ENCODE measurements at places on chromosomes 13 and 19.

GRCh38 chr19:46226438-46226973 lies 3.0 kb upstream of the IGFL1 start:
- H3K27ac ChIP-seq, result no peak overlapping the region
- no peak overlapping the region for H3K4me3 ChIP-seq
- peaks cover 41% of the 10 kb centered on the region for H3K27me3 ChIP-seq
- H3K4me1 ChIP-seq, result peaks cover 8% of the 10 kb centered on the region

- no peaks in the 10 kb centered on the region for H3K4me1 ChIP-seq
- H3K4me3 ChIP-seq, result no peak overlapping the region
- no peak for DNase-seq
- no peak overlapping the region for H3K27ac ChIP-seq
Measured at GRCh38 chr13:96903085-96903484, 91.2 kb downstream of the OXGR1 start.

DNA sequence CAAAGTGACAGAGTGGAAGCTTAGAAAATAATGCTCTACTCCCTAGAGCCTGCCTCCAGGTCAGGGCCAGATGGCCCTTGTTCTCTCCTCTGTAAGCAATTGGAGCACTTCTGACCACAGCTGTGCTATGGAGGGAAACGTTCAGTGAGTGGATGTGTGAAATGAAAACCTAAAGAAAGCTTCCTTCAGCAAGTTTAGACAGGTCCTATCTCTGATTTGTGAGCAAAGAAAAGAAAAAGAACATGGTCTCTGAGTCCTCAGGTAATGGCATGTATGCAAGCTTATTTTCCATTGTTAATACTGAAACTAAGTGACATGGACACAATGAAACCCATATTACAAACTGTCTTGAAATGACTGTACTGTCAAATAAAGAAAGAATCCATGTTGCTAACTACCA lies 1486.8 kb downstream of the EFNB2 start:
- no peaks in the 10 kb centered on the region for H3K36me3 ChIP-seq
- H3K4me1 ChIP-seq, result no peaks in the 10 kb centered on the region
- no peaks in the 10 kb centered on the region for H3K27me3 ChIP-seq
- H3K27ac ChIP-seq, result no peak overlapping the region
- DNase-seq, result no peak
- H3K4me3 ChIP-seq, result no peak overlapping the region

DNA sequence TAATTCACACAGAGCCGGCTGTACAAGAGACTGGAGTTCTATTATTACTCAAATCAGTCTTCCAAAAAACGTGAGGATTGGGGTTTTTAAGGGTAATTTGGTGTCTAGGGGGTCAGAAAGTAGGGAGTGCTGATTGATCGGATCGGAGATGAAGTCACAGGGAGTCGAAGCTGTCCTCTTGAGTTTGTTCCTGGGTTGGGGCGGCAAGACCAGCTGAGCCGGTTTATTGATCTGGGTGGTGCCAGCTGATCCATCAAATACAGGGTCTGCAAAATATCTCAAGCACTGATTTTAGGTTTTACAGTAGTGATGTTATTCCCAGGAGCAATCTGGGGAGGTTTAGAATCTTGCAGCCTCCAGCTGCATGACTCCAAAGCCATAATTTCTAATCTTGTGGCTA lies 262.7 kb downstream of the KCNRG start:
- H3K27me3 ChIP-seq, result peaks cover 15% of the 10 kb centered on the region
- no peak overlapping the region for H3K27ac ChIP-seq
- H3K36me3 ChIP-seq, result no peaks in the 10 kb centered on the region
- no peak overlapping the region for H3K4me3 ChIP-seq
- H3K4me1 ChIP-seq, result no peaks in the 10 kb centered on the region
- DNase-seq, result no peak

DNA sequence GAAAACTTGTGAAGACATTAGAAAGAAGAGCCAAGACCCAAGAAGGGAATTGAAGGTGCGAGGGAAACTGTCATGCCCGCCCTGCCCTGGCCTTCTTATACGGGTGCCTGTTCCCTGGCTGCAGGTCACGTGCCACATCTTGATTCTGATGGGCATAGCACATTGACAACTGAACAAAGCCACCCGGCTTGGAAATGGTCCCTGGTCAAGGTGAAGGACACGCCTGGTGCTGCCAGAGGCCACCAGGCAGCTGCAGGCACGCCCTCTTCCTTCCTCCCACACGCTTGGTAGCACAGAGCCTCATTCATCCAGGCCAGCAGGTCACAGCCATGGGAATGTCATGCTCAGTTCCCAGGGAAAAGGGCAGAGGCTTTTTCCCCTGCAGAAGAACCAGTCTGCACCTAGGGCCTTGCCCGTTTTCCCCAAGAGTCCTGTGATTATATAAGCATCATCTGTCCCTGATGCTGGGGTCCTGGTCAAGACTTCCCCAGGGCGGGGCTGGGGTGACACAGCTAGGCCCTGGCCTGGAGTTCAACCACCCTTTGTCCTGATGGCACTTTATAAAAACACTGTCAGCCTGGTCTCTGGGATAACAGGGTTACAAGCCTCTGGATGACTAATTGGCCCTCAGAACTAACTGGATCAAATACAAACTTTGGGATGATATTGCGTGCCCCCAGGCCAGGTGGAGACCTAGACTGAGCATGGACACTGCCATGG lies 56.0 kb downstream of the CDADC1 start:
- H3K36me3 ChIP-seq, result no peaks in the 10 kb centered on the region
- no peak overlapping the region for H3K27ac ChIP-seq
- no peak for DNase-seq
- no peak overlapping the region for H3K4me3 ChIP-seq

DNA sequence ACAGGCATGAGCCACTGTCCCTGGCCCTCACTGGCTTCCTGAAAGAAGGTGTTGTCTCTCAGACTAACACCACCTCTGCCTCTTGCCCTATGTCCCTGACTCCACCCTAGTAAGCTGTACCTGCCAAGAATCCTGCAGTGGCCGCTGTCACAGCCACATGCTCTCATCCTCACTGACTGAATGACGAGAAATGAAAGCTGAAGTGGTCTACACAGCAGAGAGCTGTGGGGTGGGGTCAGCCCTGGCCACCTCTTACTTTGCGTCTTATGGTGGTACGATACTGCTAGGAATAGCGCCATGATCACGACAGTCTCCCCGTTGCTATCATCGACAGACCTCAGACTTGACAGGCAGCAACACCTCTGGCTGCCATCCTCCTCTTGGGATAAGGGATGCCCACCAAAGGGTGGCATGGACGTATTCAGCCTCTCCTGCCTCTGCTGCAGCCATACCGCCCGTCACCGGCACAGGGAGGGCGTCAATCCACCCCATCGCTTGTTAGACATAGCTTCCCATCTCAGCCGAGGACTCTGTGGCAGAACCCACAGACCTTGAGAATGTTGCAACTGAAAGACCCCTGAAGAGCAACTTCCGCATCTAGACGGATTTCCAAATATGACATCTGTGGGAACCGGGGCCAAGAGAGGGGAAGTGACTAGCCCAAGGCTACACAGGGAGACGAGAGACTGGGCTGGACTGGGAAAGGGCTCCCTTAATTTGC lies 809 bp downstream of the MYO1F start:
- peaks cover 7% of the 10 kb centered on the region for H3K27me3 ChIP-seq
- H3K4me3 ChIP-seq, result peak overlapping the region; percentile 98
- peak; percentile 33 for DNase-seq
- peak overlapping the region; percentile 93 for H3K27ac ChIP-seq

GRCh38 chr13:67017276-67017675 lies 212.9 kb downstream of the PCDH9 start:
- no peaks in the 10 kb centered on the region for H3K4me1 ChIP-seq
- no peaks in the 10 kb centered on the region for H3K27me3 ChIP-seq
- no peaks in the 10 kb centered on the region for H3K36me3 ChIP-seq
- no peak overlapping the region for H3K27ac ChIP-seq
- no peak overlapping the region for H3K4me3 ChIP-seq
- no peak for DNase-seq

DNA sequence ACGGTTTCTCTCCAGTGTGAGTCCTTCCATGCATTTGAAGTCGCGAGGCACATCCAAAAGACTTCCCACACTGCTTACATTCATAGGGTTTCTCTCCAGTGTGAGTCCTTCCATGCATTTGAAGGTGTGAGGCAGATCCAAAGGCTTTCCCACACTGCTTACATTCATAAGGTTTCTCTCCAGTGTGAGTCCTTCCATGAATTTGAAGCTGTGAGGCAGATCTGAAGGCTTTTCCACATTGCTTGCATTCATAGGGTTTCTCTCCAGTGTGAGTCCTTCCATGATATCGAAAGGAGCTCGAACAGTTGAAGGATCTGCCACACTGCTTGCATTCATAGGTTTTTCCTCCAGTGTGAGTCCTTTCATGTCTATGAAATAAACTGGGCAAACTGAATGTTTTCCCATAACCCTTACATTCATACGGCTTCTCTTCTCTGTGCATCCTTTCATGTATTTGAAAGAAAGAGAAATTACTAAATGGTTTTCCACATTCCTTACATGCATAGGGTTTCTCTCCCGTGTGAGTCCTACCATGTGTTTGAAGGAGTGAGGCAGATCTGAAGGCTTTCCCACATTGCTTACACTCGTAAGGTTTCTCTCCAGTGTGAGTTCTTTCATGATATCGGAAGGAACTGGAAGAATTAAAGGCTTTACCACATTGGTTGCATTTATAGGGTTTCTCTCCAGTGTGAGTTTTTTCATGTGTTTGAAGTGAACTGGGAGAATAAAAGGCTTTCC lies 20.3 kb downstream of the ZNF433 start:
- no peak overlapping the region for H3K4me3 ChIP-seq
- H3K36me3 ChIP-seq, result peaks cover 63% of the 10 kb centered on the region
- no peak overlapping the region for H3K27ac ChIP-seq
- no peaks in the 10 kb centered on the region for H3K4me1 ChIP-seq

GRCh38 chr13:102854675-102855074 lies 8.8 kb downstream of the ERCC5 start:
- DNase-seq, result no peak
- H3K4me1 ChIP-seq, result peaks cover 20% of the 10 kb centered on the region
- H3K36me3 ChIP-seq, result peaks cover 53% of the 10 kb centered on the region
- no peak overlapping the region for H3K4me3 ChIP-seq
- H3K27ac ChIP-seq, result no peak overlapping the region

- no peak overlapping the region for H3K27ac ChIP-seq
- no peak overlapping the region for H3K4me3 ChIP-seq
- peaks cover 58% of the 10 kb centered on the region for H3K27me3 ChIP-seq
- no peak for DNase-seq
- no peaks in the 10 kb centered on the region for H3K36me3 ChIP-seq
Measured at GRCh38 chr19:17248011-17248776, 2.5 kb upstream of the NR2F6 start.

DNA sequence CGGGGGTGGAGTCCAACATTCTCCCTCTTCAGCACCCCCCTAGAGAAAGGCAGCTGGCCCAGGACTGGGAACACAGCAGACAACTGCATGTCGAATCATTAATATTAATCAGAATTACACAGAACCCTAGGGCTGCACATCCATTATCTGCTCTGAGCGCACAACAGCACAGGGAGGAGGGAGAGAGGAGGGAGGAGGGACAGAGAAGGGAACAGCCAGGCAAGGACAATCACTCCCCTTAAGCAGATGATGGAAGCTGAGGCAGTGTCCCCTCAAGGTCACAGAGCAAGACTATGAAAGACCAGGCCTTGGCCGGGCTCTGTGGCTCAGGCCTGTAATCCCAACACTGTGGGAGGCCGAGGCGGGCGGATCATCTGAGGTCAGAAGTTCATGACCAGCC lies 25.7 kb downstream of the TLE6 start:
- H3K27me3 ChIP-seq, result no peaks in the 10 kb centered on the region
- no peaks in the 10 kb centered on the region for H3K4me1 ChIP-seq
- H3K27ac ChIP-seq, result no peak overlapping the region

DNA sequence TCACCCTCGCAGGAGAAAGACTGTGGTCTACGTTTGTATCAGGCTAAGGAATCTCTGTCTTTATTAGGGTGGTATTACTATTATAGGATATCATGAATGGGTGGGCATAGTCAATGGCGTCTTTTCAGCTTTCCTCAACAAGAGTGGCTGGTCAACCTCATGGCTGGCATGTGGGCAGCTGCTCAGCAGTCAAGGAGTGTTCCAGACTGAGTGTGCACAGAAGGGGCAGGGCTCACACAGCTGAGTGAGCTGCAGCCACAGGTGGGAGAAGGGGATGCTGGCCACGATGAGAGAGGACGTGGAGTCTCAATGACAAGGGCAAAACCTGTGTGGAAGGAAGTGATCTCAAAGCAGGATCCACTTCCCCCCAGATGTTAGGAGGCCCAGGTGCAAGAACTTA lies 54.7 kb downstream of the SLC7A1 start:
- peaks cover 17% of the 10 kb centered on the region for H3K4me1 ChIP-seq
- H3K27ac ChIP-seq, result peak overlapping the region; percentile 24
- H3K4me3 ChIP-seq, result no peak overlapping the region

DNA sequence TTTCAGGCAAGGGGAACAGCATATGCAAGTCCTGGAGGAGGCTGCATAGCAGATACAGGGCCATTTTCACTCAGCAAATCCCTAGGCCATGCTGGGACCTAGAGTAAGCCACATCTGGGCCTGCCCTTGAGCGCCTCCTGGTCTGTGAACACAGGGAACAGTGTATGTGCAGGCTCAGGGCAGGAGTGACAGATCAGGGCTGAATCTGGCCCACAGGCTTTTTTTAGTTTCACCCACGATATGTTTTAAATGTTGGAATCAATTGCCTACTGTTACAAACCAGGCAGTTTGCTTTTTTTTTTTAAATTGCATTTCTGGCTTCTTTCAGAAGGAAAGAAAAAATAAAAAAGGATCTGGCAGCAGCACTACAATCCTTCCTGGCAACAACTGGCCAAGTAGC lies 1.5 kb upstream of the TMEM145 start:
- H3K4me1 ChIP-seq, result peaks cover 14% of the 10 kb centered on the region
- no peak overlapping the region for H3K27ac ChIP-seq
- peaks cover 78% of the 10 kb centered on the region for H3K27me3 ChIP-seq
- DNase-seq, result no peak

DNA sequence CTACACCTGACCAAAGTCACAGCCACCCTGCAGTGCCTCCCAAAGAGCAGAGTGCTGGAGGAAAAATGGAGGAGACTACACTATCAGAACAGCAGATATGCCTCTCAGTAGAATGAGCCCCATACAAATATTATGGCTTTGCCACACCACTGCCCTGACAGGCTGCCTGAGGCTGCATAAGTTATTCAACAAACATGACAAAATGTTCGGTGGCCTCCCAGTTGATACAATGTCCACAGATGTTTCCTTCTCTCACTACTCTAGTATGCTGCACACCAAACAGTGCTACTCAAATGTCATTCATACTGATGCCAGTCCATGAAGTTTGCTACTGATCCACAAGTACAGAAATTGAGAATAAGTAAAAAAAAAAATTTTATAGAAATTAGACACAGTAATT lies 41.0 kb downstream of the N4BP2L2 start:
- H3K4me1 ChIP-seq, result peaks cover 6% of the 10 kb centered on the region
- H3K27me3 ChIP-seq, result no peaks in the 10 kb centered on the region
- no peak for DNase-seq
- no peak overlapping the region for H3K4me3 ChIP-seq
- H3K27ac ChIP-seq, result no peak overlapping the region

- no peak overlapping the region for H3K4me3 ChIP-seq
- H3K4me1 ChIP-seq, result peaks cover 7% of the 10 kb centered on the region
- H3K36me3 ChIP-seq, result peaks cover 23% of the 10 kb centered on the region
- peaks cover 9% of the 10 kb centered on the region for H3K27me3 ChIP-seq
Measured at GRCh38 chr19:991174-991931, 7.2 kb downstream of the WDR18 start.
